ENCODE measurements at places on chromosomes 13 and 19.

DNA sequence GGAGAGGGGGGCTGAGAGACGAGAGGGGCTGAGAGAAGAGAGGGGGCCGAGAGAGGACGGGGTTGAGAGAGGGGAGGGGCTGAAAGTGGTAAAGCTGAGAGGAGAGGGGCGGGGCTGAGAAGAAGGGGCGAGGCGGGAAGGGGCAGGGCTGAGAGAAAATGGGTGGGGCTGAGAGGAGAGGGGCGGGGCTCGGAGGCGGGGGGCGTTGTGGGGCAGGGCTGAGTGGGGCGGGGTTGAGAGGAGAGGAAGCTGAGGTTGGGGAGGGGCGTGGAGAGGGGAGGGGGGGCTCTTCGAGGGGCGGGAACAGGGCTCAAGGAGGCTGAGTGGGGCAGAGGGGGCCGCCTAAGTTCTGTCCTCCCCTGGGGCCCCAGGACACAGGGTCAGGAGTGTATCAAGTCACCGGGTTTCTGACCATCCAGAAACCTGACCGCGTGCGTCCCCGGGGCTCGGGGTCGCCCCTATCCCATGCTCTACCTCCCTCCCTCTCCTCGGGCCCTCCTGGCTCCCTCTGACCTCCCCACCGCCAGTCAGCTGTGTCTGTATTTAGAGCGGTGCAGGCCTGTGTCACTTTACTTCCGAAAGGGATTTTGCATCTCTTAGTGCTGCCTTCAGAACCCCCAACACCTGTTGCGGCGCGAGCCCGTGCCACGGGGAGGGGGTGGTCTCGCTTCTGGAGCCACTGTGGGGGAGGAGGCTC lies 38.6 kb upstream of the SEMA6B start:
- peak; percentile 13 for DNase-seq

- no peak for DNase-seq
These were observed 780 bp downstream of the ACP4 start for GRCh38 chr19:50790922-50791467.

- no peak for DNase-seq
These were observed 749 bp downstream of the GDF15 start for GRCh38 chr19:18386543-18387271.

GRCh38 chr13:44153496-44153895 lies 220.1 kb upstream of the SERP2 start:
- no peak for DNase-seq

DNA sequence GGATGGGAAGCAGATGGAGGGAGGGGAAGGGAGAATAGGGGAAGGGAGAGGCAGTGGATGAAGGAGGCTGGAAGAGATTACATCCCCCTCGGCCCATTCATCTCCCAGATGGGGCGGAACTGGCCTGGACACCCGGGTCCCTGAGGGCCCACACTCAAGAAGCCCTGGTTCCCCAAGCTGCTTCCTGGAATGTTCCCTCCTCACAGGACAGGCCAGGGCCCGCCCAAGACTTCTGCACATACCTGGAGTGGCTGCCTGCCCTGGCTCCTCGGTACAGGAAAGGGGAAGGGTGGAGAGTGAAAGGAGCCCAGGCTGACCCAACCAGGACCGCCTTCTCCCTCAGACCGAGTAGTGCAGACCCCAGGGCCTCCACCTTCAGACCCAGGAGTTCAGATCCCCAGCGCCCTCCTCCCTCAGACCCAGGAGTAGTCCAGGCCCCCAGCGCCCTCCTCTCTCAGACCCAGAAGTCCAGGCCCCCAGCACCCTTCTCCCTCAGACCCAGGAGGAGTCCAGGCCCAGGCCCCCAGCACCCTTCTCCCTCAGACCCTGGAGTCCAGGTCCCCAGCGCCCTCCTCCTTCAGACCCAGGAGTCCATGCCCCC lies 489 bp downstream of the NTF4 start:
- no peak for DNase-seq

- no peak for DNase-seq
These were observed 6.5 kb upstream of the RLN3 start for GRCh38 chr19:14021474-14021873.

- no peak for DNase-seq
These were observed 76.0 kb downstream of the TEX29 start for GRCh38 chr13:111396457-111396856.
